Liver (tissue), 10 donors: ENCODE measurements at places on chromosomes 7 and 10. TPM values are rescaled to one million over a fixed set of nuclear protein-coding genes. Genes with fewer than 3 reads are reported as not detected.

Gene GJD4
- polyA plus RNA-seq: not detected

Gene SPDYE5
- polyA plus RNA-seq: 1.2 TPM

Gene TMEM130
- not detected for polyA plus RNA-seq

Gene CISD1
- polyA plus RNA-seq: 21.6 TPM

Gene TMEM229A
- not detected for polyA plus RNA-seq

Gene CTAGE15
- 0.21 TPM for polyA plus RNA-seq

Gene BNIP3
- polyA plus RNA-seq: 94.4 TPM

Gene COPG2
- 4.4 TPM for polyA plus RNA-seq

Gene PRKCQ
- polyA plus RNA-seq: 0.13 TPM

Gene PIP
- not detected for polyA plus RNA-seq

Gene ALDH18A1
- polyA plus RNA-seq: 10.0 TPM

Gene SUN3
- polyA plus RNA-seq: not detected

Gene AASS
- polyA plus RNA-seq: 35.3 TPM

DNA sequence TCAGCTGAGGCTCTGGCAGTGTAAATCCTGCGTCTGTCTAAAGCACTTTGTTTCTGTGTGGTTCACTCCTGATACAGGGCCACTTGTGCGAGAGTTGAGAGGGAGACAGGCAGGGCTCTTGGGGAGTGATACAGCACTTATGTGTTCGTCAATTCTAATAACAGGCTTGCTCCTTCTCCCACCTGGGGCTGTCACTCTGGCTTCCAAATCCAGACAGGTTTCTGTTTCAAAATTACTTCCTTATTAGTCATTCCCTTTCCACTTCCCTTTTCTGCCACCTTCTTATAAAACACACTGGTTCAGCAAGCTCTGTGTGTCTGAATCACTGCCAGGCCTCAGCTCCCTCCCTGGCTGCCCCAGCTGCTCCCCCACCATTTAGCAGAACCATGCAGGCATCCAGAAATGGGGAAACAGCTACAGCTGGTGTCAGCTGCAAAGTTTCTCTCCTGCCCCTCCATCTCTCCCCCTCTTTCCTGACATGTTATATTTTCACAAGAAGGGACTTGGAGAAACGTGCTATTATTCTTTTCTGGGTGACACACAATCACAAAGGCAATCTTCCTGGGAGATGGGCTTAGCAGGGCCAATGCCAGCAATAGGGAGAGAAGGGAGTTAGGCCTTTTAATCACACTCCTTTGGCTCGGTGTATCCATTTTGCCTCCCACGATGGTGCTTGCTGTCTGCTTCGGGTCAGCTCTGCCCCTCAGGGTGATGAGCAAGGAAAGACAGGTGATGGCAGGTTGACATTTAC, 58.4 kb upstream of the ZNRF2 start:
- peak; percentile 21 for DNase-seq

GRCh38 chr7:82810558-82811259, 352.0 kb downstream of the PCLO start:
- DNase-seq: no peak

GRCh38 chr10:104337521-104337984, 712 bp downstream of the ITPRIP start:
- peak; percentile 47 for DNase-seq

DNA sequence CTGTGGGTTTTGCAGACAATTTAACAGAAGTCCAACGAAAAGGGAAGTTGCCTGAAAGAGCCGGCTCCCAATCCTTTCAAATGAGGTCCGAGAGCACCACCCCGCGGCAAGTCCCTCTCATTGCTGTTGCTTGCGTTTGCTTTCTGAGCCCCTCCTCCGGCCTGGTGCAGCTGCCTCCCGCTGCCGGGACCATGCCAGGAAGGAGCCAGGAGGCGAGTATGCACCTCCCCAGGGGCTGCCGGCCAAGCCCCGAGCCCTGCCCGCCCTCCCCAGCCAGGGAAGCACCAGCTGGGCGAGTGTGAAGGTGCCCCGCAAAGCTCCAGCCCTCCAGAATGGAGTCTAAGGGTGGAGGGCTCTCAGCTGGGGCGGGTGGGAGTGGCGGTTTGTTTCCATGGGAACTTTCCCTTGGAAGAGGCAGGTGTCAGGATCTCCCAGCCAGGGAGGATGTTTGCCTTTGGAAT, 25.8 kb upstream of the PPP2R2D start:
- peak; percentile 78 for DNase-seq

DNA sequence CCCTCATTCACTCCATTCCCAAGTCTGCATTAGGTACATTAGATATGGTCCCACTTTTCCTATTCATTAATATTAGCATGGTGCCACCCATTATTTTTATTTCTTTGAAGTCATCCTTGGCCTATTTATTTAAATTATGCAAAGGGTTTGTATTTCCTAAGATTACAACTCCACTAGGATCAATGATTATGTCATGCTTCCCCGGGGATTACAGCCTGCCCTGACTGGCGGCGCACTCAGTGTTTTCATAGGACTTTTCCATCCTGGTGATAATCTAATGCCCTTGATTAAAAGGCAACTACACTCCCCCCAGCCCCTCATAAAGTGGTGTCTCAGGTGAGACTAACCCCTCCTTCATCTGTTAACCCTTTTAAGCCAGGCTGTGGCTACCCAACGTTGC, 187.2 kb downstream of the POU6F2 start:
- DNase-seq: no peak

GRCh38 chr7:158317238-158318205, 270.1 kb downstream of the PTPRN2 start:
- no peak for DNase-seq

GRCh38 chr10:89659143-89660131, 14.4 kb upstream of the PANK1 start:
- no peak for DNase-seq

DNA sequence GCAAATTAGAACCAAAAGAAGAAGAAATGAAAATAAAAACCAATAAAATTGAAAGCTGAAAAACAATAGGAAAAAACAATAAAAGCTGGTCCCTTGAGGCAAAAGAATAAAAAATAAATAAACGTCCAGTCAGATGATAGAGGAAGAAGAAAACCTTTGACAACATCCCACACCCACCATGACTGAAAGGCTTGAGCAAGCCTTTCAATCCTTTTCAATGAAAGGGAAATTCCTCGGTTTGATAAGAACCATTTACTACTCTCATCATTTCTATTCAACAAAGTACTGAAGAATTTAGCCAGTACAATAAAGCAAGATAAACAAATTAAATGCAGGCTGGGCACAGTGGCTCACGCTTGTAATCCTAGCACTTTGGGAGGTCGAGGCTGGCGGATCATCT, 3.8 kb downstream of the SLC25A40 start:
- DNase-seq: no peak

DNA sequence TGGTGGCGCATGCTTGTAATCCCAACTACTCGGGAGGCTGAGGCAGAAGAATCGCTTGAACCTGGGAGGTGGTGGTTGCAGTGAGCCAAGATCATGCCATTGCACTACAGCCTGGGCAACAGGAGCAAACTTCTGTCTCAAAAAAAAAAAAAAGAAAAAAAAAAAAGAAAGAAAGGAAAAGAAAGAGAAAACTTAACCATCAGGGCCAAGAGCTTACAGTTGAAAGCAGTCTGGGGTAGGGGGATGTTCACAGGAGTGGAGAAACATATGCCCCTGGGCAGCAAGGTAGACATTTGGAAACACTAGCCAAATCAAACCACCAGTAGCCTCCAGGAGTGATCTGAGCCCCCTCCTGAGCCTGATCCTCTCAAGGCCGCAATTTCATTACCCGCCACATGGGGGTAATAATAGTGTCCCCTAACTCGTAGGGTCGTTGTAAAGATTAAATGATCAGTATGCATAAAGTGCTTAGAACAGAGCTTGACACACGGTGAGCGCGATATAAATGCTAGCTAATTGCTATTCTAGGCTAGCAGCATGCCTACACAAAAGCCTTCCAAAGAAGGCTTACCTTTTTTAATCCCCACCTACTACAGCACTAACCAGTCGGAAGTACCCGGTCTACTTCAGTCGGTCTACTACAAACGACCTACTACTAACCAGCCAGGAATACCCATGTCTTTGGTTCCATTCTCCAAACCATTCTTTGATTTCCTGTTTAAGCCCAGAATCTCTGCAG, 274.3 kb upstream of the NEBL start:
- DNase-seq: no peak

DNA sequence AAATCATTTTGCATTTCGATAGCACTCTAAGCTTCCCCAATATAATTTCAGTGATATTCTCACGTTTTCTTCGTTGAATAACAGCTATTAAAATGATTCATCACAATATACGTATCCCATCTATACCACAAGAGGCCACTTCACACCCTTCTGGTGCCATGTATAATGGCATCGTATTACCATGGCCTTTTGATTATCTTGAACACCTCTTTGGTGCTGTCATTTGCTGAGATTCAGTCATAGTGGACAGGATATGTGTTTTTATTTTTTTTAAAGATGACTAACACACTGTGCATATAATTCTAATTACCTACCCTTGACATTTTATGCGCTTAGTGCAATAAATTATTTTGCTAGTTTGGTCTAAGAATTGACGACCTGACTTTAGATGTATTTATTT, 6.7 kb upstream of the INSYN2A start:
- DNase-seq: no peak

DNA sequence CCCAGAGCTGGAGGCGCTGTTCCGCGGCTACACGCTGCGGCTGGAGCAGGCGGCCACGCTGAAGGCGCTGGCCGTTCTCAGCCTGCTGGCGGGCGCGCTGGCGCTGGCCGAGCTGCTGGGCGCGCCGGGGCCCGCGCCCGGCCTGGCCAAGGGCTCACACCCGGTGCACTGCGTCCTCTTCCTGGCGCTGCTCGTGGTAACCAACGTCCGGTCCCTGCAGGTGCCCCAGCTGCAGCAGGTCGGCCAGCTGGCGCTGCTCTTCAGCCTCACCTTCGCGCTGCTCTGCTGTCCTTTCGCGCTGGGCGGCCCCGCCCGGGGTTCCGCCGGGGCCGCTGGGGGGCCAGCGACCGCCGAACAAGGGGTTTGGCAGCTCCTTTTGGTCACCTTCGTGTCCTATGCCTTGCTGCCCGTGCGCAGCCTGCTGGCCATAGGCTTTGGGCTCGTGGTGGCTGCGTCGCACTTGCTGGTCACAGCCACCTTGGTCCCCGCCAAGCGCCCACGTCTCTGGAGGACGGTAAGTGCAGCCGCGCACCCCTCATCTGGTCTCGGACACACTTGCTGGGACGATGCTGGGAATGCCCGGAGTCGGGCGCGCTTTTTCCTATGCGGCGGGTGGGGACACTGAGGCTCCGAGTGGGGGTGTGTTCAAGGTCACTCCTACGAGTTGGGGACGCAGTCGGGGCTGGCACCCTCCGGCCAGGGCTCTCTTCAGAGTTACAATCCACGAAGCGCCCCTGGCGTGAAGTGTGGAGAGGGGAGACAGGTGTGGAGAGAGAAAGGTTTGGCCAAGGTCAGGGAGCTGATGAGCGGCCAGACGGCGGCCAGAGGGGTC, 717 bp downstream of the ADCY1 start:
- no peak for DNase-seq

- DNase-seq: no peak
Measured at GRCh38 chr10:125163803-125164202, 3.4 kb upstream of the CTBP2 start.

- no peak for DNase-seq
Measured at GRCh38 chr7:20183086-20183485, 34.1 kb downstream of the MACC1 start.

GRCh38 chr10:34037499-34037898, 703.0 kb upstream of the NRP1 start:
- no peak for DNase-seq

GRCh38 chr10:35758076-35758475, 116.0 kb upstream of the FZD8 start:
- no peak for DNase-seq

GRCh38 chr10:60382946-60383681, 6.6 kb downstream of the ANK3 start:
- DNase-seq: no peak

- no peak for DNase-seq
Measured at GRCh38 chr7:66597461-66597860, 31.2 kb upstream of the KCTD7 start.

- DNase-seq: no peak
Measured at GRCh38 chr10:95553674-95554073, 7.5 kb downstream of the SORBS1 start.

DNA sequence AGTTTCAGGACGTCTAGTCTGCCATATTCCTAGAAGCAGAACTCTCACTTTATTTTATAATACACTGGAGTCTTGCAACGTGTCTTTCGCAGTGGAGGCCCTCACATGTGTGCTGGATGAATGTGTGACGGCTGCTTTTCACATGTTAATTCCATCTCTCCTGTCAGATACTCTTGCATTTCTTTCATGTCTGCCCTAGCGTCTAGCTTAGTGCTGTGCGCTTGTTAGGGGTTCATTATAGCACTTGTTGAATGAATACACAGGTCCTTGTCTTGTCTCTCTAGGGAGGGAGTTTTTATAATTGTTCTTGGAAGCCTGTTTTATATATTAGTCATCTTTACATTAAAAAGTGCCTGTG, 94.4 kb downstream of the MAP3K8 start:
- DNase-seq: no peak

GRCh38 chr7:111771638-111772037, 209.3 kb upstream of the IMMP2L start:
- no peak for DNase-seq

DNA sequence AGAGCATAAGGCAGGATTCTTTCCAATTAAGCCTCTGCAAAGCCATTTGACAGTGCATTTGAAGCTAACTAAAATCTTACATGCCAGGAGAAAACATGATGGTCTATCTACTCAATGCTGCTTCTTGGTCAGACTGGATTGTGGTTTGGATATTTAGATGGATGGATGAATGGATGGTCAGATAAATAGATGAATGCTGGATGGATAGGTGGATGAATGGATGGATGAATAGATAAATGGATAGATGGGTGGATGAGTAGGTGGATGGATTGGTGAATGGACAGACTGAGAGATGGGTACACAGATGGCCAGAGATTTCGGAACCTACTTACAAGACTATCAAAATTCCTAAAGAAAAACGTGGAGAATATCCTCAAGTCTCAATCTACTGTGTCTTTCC, 127.6 kb downstream of the SFMBT2 start:
- DNase-seq: no peak

DNA sequence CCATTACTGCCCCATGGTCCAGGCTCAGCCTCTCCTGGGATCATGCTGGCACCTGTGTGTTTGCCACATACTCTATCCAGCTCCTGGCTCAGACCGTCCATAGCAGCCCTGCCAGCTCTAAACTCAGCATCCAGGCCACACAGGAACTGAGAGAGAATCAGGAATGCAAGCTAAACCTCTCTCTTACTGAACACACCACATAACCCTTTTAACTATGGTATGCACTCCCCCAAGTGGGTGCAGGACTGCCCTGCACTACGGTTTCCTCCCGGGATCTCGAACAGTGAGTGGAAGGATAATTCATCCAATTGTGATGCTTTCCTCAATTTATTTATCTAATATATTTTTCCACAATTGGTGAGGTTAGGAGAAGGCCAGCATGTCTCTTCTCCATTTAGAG, 17.1 kb upstream of the ZNF800 start:
- no peak for DNase-seq
